Putamen (tissue), 1 donor: ENCODE measurements at places on chromosomes 11 and 22.

GRCh38 chr11:70098936-70099335 lies 20.8 kb downstream of the ANO1 start:
- DNase-seq = no peak

DNA sequence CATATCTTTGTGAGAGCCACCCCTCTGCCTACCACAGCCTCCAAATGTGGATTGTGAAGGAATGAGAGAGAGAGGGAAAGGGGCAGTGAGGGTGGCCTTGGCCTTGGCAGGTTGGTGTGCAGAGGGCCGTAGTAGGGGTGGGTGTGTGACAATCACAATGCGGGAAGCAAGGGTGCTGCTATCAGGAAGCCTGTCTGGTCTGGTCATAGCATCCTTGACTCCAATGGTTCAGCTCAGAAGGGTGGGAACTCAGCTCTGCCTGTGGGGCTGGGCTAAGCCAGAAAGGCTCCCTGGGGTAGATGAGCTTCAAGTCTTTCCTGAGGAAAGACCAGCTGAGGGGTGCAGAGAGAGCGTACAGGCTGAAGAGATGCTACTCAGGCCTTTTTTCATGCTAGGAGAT lies 72.7 kb downstream of the RRM1 start:
- no peak for DNase-seq

- DNase-seq = peak; percentile 69
Observed at GRCh38 chr11:126700768-126701519, 299.6 kb downstream of the KIRREL3 start.

DNA sequence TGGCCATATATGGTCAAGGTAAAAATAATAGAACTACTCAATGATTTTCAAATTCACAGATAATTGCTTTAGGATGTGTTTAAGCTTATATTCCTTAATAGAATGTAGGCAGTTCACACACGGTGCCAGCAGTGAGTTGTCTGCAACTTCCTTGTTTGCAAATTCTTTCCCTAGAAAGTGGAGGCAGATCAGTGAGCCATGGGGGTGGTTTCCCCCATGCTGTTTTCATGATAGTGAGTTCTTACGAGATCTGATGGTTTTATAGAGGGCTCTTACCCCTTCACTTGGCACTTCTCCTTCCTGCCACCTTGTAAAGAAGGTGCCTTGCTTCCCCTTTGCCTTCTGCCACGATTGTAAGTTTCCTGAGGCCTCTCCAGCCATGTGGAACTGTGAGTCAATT lies 111.8 kb upstream of the LMO1 start:
- no peak for DNase-seq

DNA sequence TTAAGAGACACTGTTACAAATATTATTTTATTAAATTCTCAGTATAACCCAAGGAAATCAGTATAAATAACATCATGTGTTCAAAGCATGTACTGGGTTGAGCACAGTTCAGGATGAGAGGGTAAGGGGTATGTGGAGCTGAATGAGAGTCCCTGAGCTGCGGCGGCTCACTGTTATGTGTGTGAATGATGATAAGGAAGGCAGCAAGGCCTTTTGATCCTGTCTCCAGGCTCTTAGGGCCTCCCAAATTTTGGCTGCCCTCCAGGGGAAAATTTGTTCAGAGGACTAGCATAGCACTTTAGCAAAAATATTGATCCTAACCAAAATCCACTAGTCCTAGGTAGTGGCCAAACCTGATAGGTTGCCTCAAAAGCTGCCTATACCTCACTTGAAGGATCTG lies 86.1 kb upstream of the SPON1 start:
- no peak for DNase-seq

- no peak for DNase-seq
Observed at GRCh38 chr11:36421546-36422155, 88.4 kb downstream of the TRAF6 start.

GRCh38 chr11:69520186-69520916 lies 38.9 kb downstream of the LINC01488 start:
- DNase-seq = no peak

- DNase-seq = no peak
Observed at GRCh38 chr22:19480173-19480568, 451 bp downstream of the CDC45 start.

DNA sequence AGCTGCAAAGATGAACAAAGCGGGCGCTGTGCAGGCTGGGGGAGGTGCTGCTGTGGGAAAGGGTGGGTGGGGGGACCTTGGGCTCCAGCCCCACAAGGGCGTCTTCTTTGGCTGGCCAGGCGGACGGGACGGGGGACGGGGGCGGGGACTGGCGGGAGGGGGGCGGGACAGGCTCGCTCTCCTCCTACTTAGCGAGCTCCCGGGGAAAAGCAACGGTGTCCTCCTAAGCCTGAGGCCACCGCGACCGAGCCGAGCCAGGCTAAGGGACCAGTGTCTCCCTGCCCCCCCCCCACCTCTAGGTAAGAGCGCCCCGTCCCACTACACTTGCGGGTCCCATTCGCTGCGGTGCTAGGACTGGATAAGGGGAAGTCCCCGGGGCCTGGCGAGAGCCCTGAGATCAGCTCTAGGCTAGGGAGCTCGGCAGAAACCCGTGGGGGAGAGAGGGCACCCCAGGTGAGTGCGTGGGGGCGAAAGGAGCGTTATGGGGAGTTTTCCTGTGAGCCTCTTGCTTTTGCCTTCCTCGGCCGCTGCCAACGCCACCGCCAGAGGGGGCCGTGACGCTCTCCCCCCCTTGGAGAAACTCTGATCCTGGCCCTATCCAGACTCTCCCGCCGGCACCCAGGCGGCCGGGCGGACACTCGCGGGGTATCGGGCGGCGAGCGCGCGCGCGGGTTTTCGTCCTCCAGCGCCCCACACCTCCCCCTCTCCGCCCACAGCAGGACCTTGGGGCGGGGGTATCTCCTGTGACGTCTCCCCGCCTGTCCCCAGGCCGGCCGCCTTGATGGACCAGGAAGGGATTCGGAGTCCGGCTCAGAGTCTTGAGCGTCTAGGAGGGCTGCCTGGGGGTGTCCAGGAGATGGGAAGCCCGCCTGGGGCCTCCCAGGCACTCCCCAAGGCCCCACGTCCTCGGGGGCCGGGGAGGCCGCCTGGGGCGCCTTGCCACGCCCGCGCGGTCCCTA lies at the start of gene PHLDB1:
Gene PHLDB1, plus strand, starts transcription at position 215 of the 959 bp plus-strand sequence. CDS start 6,222 bp downstream, outside the sequence.
- peak; percentile 92 for DNase-seq

DNA sequence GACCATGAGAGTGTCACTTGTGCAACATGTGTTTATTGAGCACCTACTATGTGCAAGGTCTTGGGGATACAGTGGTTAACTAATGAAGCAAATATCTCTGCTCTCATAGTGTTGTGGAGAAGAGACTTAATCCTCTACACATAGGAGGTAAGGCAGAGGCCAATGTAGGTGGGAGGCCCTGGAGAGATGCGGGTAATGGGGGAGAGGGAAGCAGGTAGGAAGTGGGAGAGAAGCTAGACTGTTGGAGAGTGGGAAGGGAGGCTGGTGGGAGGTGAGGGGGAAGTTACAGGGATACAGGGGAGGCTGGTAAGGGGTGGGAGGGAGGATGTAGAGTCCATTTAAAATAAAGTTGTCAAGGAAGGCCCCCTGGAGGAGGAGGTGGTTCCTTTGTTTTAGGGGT lies 240.0 kb downstream of the MIAT start:
- DNase-seq = no peak

- no peak for DNase-seq
Observed at GRCh38 chr11:111460340-111460739, 51.8 kb downstream of the BTG4 start.

GRCh38 chr11:8291421-8292350 lies 28.0 kb upstream of the LMO1 start:
- no peak for DNase-seq

DNA sequence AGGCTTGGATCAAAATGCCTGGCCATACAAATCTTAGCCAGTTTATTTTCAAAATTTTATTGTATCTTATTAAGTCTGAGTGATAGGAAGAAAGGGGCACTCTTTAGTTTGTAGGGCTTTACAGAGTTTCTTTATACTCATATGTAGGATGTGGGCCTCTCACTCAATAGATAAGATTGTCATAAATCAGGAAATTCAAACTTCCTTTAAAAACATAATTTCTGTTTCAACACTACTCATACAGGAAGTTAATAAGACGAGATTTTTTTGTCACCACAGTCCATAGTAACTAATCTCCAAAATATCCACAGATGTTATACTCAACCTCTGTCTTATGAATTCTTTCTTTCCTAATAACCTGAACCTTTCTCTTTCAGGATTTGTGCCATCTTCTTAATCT lies 13.3 kb upstream of the OR56B4 start:
- DNase-seq = no peak

DNA sequence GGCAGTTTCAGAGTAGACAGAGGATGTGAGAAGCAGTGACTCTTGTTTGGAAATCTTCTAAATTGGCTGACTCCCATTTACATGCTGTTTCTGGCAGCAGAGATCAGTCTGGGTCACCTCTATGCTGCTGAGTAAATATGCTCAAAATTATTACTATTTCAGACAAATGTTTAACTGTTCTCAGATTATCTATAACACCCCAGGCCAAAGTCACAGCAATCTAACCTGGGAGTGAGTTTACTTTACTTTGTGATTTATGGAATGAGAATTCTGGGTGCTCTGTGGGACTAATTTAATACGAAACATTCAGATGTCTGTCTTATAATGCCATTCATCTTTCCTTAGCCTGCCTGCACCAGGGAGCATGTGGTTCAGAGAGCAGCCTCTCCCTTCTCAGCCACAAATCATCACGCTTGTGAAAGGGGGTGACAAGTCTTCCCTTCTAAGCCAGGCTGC lies 282.5 kb upstream of the MPPED2 start:
- DNase-seq = no peak

- DNase-seq = no peak
Observed at GRCh38 chr11:92848578-92848977, 120.9 kb upstream of the MTNR1B start.

- no peak for DNase-seq
Observed at GRCh38 chr22:47623763-47624148, 861.3 kb downstream of the TBC1D22A start.

- DNase-seq = no peak
Observed at GRCh38 chr11:114064216-114064615, 4.7 kb downstream of the ZBTB16 start.

- DNase-seq = no peak
Observed at GRCh38 chr11:2950825-2951224, 21.6 kb upstream of the PHLDA2 start.

GRCh38 chr22:36052505-36052941 lies 23.9 kb upstream of the RBFOX2 start:
- no peak for DNase-seq

- no peak for DNase-seq
Observed at GRCh38 chr11:119178166-119178680, 7.1 kb upstream of the NHERF4 start.

DNA sequence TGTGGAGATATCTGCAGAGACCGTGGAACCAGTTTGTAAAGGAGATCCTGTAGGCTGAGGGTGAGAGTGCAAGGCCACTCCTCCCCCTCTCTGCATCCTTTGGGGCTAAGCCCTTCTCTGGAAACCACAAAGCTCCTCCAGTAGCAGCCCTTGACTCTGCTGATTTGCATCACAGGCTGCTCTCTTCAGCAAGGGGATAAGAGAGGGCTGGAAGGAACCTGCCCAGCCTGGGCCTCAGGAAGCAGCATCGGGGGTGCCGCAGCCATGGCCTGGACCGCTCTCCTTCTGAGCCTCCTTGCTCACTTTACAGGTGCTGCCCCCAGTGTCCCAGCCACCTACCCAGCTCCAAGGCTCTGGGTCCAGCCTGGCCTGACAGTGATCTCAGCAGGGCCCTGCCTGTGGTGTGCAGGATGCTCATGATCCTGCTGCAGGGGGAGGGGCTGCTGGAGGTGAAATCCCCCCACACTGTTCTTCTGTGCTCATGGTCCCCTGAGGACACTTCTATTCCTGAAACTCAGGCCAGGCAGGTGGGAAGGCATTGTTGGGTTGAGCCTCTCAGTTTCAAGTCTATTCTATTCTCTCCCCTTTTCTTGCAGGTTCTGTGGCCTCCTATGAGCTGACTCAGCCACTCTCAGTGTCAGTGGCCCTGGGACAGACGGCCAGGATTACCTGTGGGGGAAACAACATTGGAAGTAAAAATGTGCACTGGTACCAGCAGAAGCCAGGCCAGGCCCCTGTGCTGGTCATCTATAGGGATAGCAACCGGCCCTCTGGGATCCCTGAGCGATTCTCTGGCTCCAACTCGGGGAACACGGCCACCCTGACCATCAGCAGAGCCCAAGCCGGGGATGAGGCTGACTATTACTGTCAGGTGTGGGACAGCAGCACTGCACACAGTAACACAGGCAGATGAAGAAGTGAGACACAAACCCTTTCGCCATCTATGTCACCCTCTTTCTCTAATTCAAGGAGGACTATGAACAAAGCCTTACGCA lies 68.5 kb upstream of the IGLL5 start:
- no peak for DNase-seq

DNA sequence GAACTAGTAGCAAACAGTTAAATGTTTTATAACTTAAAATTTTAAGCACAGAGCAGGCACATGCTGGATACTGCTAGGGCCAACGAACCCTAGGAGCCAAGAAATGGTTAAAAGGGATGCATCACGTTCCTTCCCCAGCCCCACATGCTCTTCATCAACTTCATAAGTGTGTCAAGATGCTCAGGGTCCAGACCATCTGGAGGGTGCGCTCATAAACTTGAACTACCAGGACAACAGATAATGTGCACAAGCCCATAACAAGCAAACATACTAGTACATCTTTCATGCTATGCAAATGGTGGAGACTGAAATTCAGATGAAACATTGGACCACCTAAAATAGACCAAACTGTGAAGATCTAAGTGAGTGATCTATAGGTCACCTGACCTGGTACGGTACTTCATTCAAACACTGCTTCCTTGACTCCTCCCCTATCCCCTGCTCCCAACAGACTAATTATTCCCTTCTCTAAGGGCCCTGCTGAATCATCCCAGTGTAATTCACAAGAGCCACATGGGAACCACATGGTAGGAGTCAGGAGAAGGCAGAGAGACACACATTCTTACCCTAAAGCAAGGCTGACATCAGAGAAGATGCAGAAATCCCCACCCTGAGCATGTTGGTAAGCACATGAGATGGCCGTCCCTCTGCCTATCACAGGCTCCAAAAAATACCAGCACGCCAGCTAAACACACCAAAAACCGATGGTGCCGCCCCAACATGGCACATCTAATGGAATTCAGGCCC lies 83.9 kb downstream of the ETS1 start:
- no peak for DNase-seq

DNA sequence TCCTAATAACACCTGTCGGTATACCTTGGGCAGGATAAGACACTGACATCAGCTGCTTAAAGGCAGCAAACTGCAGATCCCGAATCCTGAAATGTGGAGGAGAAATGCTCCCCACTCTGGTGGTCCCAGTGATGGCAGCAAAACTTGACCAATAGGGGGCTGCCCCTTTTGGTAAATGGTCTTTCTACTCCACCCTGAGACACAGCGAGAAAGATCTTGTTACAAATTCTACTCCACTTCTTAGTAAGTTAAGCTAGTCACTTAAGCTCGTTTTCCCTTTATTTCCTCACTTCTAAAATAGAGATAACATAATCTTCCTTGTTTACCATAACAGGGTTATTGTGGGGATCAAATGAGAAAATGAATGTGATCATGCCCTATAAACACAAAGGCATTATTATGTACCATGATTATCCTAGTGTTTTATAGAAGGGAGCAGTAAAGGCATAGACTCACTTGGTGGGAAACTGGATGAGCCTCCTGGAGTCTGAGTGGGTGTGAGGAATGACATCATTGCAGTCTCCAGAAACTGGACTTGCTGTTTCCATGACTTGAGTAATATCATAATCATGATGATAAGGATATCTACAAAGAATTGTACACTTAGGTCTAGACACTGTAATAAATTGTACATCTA lies 50.9 kb downstream of the ENDOD1 start:
- no peak for DNase-seq

- no peak for DNase-seq
Observed at GRCh38 chr11:102683277-102683676, 22.3 kb downstream of the MMP27 start.
